ENCODE measurements at places on chromosomes 2 and 18.

GRCh38 chr18:12288403-12288755 is 19.7 kb upstream of the TUBB6 start:
- DNase-seq = no peak

- DNase-seq = peak; percentile 89
These were observed 31.1 kb downstream of the TMEM178A start for GRCh38 chr2:39696838-39697237.

DNA sequence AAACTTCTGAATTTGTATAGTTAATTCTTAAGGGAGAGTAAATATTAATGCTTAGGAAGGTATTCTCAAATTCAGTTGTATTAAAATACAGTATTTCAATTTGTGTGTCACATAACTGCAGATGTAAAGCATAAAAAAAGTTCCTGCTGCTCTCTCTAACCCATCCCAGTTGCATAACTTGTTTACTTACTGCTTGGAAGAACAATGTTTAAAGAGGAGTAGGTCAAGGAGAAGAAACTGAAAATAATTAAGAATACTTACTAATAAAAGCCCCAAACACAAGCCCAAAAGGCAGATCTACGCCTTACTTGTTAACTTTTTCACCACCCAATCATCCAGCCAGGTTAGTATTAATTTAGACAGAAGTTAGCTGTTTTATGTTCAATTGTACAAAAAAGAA is 81.2 kb downstream of the ORC4 start:
- no peak for DNase-seq

DNA sequence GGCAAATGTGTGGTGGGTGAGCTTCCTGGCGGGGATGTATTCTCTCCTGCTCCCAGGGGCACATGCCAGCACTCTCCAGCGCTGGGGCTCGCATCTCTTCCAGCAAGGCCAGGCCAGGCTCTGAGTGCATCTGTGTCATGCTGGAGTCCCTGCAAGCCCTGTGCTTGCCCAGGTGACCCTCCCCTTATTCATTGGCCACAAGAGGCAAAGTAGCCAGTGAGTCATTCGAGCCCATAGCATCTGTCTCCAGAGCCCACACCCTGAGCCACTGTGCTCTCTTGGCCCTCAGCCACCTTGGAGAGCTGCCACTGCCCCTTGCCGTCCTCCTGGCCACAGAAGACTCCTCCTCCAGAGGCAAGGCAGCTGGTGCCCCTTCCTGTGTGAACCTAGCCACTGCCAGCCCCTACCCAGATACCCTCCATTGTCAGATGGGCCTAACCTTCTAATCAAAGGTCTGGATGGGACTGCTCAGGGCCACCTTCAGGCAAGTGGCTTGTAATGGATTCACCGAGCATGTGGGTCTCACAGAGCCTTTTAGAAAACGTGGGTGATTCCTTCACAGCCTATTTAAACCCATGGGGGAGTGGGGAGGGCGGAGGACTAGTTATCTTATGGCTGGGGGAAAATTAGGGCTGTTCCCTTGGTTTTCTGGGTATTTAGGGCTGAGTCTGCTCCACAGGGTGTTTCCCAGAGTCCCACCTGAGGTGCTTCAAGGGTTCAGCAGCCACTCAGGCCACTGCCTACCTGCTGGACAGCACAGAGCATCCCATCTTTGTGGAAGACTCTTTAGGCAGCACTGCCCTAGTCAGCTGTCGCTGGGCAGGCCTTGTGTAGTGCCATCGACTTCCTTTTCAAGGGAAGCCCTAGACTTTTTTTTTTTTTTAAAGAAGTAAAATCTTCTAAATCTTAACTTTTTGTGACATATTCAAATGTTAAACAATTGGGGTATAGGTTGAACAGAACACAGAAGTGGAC is 137.4 kb downstream of the ACOXL start:
- peak; percentile 57 for DNase-seq

DNA sequence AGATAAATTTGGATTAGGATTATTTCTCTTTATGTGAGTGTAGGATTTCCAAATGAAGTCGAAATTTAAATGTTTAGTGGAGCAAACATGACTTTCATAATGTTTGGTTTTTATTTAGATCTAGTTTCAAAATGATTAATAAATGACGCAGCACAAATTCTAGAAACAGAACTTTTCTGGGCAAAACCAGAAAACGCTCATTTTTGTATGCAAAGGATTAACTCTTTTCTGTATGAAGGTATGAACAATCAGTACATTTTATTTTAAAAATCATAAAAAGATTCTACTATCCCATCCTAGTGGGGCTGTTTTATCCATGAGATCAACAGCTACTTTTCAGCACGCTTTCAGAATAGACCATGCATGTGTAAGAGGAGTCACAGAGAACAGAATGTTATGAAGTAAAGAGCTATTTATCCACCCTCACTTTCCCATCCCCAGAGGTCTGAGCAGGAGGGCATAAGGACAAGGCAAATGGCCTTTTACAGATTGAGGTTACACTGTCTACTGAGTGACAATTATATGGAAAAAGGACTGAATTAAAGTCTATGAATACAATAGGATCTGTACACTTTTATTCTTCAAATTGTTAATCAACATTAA is 270.8 kb downstream of the ZEB2 start:
- DNase-seq = no peak

Measured in fibroblast of lung (primary cell).